Progenitor cell of endocrine pancreas (in vitro differentiated cells): ENCODE measurements at places on chromosomes 6 and 20. TPM values are rescaled to one million over a fixed set of nuclear protein-coding genes. Genes with fewer than 3 reads are reported as not detected.

DNA sequence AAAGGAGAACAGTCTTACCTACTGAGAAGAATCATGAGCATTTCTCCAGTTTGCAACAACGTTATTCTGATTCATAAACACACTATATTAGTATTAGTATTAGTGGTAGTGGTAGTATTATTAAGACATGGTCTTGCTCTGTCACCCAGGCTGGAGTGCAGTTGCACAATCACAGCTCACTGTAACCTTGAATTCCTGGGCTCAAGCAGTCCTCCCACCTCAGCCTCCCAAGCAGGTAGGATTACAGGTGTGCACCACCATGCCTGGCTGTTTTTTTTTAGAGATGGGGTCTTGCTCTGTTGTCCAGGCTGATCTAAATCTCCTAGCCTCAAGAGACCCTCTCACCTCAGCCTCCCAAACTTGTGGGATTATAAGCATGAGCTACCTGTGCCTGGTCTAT lies 363.5 kb downstream of the SAMD5 start:
- no peak for DNase-seq

DNA sequence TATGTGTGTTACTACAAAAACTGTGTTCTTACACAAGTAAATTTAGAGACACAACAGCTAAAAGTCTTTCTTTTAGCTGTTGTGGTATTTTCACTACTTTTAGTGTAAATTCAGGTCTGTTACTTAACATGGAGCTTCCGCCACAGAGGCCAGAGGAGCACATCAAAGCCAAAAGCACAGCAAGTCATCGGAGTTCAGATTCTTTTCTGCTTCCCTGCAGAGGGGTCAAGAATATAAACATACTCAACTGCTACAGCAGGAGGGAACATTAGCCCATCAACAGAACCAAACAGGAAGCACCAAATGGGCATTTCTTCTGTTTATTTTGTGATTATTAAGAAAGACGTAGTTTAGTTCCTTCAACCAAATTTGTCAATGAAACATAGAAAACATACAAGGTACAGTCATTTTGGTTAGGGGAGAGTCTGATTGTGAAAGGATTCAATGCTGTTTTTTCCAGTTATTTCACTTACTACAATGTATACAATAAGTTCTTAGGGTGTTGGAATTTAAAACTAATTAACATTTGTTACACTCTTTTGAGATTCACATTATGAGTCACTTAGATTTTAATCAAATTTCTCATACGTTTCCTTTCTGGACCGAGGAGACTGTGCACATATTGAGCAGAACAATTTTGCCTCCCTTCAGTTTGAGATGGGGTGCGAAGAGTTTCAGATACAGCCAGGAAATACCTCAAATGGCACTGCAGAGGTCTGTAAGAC lies 42.8 kb upstream of the DSE start:
- no peak for DNase-seq

GRCh38 chr6:89501222-89501621 lies 68.3 kb downstream of the ANKRD6 start:
- no peak for DNase-seq

DNA sequence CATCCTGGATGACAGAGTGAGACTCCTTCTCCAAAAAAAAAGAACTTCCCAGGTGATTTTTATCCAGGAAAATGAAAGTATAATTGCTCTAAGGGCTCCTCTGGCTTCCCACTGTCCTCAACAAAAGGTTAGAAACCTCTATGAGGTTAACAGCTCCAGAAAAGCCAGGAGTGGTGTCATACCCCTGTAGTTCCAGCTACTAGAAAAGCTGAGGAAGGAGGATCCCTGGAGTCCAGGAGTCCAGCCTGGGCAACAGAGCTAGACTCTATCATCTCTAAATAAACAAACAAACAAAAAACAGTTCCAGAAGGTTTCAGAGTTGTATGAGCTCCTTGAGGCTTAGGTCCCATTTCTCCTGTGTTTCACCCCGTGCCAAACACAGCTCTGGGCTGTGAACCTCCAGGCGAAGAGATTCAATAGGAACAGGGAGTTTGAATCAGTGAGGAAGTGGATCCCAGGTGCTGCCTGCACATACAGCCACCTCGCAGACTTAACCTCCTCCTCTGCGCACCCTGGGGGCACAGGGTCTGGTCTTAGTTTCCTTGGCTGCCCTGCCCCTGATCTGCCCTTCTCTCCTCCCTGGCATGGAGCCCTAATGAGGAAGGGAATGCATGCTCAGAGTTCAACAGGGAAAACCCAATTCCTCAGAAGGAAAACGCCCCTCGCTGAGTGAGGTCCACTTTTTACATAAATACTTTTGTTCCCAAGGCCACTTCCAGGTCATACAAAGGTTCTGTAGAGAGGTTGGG lies 31.0 kb downstream of the ZC3H12D start:
- no peak for DNase-seq

DNA sequence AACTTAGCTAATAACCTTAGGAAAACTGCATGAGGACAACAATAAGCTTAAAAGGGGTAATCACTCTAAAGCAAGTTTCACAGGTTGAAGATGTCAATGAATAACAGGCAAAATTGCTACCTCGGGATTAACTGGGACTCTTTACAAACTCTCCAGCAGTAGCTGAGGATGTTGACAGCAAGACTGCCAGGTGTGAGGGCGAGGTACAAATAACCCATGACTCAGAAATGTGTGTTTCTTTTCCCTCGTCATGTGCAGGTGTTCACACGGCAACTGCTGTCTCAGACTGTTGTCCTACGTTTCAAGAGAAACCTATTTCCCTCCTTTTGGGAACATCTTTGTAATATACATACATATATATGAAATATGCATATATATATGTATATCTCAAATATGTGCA lies 15.9 kb downstream of the BCAS1 start:
- no peak for DNase-seq

- DNase-seq, result no peak
Measured at GRCh38 chr6:168217880-168218537, 101.6 kb downstream of the DACT2 start.

GRCh38 chr6:52243282-52243893 lies 912 bp downstream of the IL17F start:
- no peak for DNase-seq

DNA sequence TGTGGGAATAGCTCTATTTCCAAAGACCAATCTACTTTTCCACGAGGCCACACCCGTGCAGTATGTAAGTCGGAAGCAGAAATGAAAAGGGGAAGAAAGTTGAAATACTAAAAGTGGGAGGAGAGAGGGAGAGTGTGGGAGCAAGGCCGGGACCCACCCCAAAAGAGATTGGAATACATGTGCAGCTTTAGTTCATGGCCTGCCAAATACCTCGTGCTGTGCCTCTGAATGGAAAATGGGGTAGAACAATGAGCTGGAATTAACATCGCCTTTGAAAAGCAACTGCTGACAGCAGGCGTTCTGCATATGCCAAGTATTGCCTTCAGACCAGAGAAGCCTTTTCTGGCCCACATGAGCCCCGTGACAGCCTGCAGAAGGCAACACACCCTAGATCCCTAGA lies 155.6 kb downstream of the CD83 start:
- no peak for DNase-seq

DNA sequence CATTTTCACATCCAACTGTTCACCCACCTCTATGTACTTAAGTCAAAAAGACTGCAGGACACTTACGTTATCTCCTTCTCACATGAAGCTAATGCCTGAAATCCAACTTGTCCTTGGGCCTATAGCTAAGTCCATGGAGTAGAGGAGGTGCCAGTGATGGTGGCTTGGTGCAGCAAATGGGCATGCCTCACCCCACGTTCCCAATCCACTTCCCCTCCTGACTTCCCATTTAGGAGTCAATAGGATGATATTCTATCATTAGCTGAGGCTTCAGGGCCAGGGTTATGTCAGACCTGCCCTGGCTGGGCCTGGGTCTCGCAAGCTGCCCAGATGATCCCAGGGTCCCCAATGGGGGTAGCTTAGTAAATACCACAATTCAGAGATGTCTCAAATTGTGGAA lies 410.4 kb downstream of the MAFB start:
- no peak for DNase-seq

DNA sequence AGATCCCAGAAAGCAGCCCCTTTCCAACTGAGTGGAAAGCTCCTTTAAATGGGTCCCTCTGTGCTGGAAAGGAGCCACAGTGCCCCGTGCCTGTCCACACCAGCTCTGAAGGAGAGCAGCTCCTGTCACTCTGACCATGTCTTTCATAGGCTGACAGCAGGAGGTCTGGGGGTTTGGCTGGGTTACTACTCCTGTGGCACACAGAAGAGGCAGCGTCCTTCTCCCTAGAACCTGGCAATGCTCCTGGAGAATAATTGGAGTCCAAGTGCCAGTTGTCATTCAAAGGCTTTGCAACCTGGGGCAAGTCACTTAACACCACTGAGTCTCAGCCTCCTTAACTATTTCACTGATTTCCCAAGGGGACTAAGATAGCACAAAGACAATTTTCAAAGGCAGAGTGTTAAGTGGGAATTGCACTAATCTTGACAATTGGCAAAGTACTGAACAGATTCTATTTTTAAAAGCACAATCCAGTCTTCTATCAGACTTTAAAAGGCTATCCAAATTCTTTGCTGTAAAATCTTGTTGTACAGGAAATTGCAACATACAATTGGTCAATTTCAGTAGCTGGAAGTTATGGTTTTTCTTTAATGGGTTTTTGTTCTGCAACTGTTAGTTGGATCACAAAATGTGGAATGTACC lies 457.2 kb downstream of the KIF16B start:
- no peak for DNase-seq

DNA sequence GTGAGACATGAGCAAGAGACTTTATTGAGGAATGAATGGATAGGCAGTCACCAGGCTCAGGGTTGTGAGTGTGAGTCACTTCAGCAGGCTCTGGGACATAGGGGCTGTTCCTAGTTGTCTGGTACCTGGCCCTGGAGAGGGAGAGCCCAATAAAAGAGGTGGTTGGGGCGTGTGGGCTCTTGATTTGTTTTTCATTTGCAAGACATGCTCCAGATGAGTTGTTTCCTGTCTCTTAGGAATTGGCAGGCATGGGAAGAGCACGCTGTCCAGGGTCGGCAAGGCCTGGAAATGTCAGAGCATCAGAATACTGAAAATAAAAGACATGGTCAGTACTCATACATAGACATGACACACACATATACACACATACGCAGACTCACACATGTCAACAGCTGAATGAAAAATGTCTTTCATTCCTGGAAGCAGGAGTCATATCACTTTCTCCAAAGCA lies 166.3 kb upstream of the SULF2 start:
- no peak for DNase-seq

GRCh38 chr6:167817729-167818128 lies 9.0 kb upstream of the AFDN start:
- DNase-seq, result no peak

DNA sequence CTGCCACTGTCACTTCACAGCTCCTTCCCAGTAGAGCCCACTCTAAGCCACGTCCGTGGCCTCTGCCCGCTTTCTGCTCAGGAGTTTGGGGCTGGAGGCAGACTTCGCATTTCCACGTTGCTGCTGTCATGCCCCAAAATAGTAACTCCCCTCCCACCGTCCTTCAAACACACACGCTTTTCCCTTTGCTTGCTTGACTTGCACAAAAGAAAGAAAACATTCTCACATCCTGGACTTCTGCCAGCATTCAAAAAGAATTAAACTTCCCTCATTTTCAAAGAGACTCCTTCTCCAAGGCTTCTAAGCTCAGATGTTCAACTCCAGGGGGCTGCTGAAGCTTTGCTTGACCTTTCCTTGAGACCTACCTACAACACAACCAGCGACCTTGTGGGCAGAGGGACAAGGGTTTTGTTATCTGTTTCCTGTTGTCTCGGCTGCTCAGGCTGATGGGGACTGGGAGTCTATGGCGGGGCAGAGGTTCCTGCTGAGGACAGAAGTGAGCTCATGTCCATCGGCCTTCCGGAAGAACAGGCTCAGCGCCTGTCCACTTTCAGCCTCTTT lies 263.8 kb upstream of the FOXQ1 start:
- no peak for DNase-seq

GRCh38 chr6:96947055-96947454 lies 22.5 kb downstream of the KLHL32 start:
- DNase-seq, result no peak

DNA sequence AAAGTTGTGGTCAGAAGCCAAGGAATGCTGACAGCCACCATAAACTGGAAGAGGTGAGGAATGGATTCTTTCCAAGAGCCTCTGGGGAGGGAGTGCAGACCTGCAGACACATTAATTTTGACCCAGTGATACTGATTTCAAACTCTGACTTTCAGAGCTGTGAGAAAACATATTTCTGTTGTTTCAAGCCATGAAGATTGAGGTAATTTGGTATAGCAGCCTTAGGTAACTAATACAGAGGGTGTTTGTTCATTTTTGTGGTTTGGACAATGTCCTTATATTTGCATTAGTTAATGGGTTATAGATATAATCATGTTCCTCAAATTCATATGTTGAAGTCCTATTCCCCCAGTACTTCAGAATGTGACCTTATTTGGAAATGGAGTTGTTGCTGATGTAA lies 85.4 kb upstream of the GTSF1L start:
- no peak for DNase-seq

DNA sequence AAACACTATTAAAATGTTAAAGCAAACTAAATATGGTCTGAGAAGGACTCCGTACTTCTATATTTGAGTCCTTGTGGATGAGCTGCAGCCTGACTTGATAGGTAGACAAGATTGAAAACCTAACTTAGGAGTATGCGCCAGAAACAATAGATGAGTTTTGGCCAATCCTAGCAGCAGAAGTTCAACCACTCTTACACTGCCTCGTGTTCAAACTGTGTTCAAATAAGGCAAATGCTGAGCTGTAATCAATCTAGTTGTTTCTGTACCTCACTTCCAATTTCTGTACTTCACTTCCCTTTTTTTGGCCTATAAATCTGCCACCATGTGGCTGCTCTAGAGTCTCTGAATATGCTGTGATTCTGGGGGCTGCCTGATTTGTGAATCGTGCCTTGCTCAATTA lies 13.2 kb upstream of the SERINC1 start:
- DNase-seq, result no peak

DNA sequence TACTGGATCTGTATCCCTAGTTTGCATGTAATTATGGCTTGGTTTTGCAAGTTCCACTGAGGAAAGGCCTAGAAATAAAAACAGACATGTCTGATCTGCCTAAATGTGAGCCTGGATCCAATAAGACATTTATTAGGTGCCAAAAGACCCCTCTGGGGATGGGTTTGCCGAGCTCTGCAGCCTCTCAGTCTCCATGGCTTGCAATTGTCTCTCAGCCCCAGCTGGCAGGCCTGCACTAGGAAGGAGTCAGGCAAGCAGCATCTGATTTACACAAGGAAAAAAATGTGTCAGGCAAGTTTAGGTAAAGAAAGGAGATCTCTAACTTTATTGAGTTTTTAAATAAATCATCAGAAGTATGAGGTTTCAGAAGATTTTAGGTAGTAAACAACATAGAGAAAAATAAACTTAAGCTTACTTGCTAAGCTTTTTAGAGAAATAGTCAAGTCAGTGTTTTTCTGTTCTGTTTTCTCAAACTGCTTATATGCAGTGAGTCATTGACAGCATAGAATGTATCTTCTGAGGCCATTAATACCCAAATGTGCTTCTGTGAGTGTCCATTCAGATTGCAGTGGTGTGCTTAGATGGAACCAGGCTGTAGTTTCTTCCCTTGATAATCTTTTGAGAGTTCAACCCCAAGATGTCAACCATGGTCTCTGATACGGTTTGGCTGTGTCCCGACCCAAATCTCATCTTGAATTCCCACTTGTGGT lies 121.0 kb downstream of the FHL5 start:
- DNase-seq, result no peak

- DNase-seq, result no peak
Measured at GRCh38 chr20:10629946-10630650, 43.7 kb downstream of the JAG1 start.

The ANKRD6 gene
- total RNA-seq, result 29.7 and 32.4 TPM in 2 replicates

The LAMA4 gene
- total RNA-seq, result 1.1 and 2.1 TPM in 2 replicates

The TAF11 gene
- total RNA-seq, result 37.4 and 41.6 TPM in 2 replicates

The BACH2 gene
- total RNA-seq, result 11.2 and 12.3 TPM in 2 replicates

The CPNE5 gene
- total RNA-seq, result 0.16 and 0.24 TPM in 2 replicates

The RIOK1 gene
- 28.5 and 28.9 TPM in 2 replicates for total RNA-seq

The TGM3 gene
- total RNA-seq, result 0.22 and 0.44 TPM in 2 replicates

The NMBR gene
- 0.74 TPM in 1 of 2 replicates, not detected in the other for total RNA-seq

The SLC35B2 gene
- total RNA-seq, result 45.9 and 50.3 TPM in 2 replicates

The HUS1B gene
- total RNA-seq, result 0.67 and 1.3 TPM in 2 replicates
